IPS DF 6.9 (cell line): ENCODE measurements at places on chromosomes 11 and 22.

- DNase-seq: no peak
These were observed 14.9 kb downstream of the SLC25A18 start for GRCh38 chr22:17578136-17578754.

GRCh38 chr22:22712092-22712658 lies 67.8 kb downstream of the GGTLC2 start:
- DNase-seq: no peak

- no peak for DNase-seq
These were observed 5.2 kb upstream of the SMTN start for GRCh38 chr22:31075961-31076360.

- DNase-seq: no peak
These were observed 20.2 kb downstream of the ARHGAP1 start for GRCh38 chr11:46680164-46680760.

GRCh38 chr11:124753205-124753604 lies 1.1 kb upstream of the VSIG2 start:
- no peak for DNase-seq

GRCh38 chr11:119483881-119484371 lies 61.0 kb upstream of the THY1 start:
- no peak for DNase-seq

- DNase-seq: no peak
These were observed 20.2 kb downstream of the PPFIBP2 start for GRCh38 chr11:7534042-7534378.

DNA sequence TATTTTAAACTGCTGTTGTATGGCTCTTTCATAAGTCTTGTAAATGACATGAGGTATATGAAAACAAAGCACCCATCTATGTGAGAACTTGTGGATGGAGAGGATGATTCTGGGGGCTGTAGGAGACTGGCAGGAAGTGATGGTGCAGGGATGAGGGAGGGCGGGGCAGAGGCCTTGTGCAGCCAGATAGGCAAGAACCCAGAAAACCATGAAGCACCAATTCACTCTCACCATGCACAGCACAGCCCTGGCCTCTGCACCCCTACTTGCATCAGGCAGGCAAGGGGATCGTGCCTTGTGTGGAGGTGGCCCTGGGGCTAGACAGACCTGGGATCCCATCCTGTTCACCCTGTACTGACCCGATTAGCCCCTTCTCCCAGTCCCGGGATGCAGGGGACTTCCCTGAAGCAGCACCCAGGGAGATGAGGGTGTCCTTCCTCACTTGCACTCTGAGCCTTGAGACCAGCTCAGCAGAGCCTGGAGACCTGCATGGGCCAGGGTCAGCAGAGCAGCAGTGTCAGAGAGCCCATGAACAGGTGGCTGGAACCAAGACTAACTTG lies 85.5 kb downstream of the MORC2 start:
- no peak for DNase-seq

- no peak for DNase-seq
These were observed 179.2 kb downstream of the SPON1 start for GRCh38 chr11:14141676-14142075.

GRCh38 chr11:109983358-109983757 lies 109.8 kb upstream of the ZC3H12C start:
- no peak for DNase-seq

DNA sequence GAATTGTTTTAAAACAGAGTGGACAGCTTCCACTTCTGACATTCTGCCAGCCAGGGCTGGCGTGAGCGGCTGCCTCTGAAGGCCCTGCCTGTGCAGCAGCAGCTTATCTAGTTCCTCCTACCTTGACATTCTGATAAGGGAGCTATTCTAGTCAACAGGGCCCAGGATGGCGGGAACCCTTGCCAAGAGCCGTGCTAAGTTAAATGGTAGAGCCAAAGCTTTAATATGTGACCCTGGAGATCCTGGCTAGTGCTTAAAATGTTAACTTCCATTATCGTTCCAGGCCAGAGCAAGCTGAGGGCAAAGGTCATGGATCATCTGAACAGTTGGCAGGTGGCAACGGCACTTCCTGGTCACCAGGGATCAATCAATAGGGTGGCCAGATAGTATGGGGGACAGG lies 3.5 kb downstream of the KCNJ5 start:
- DNase-seq: no peak

DNA sequence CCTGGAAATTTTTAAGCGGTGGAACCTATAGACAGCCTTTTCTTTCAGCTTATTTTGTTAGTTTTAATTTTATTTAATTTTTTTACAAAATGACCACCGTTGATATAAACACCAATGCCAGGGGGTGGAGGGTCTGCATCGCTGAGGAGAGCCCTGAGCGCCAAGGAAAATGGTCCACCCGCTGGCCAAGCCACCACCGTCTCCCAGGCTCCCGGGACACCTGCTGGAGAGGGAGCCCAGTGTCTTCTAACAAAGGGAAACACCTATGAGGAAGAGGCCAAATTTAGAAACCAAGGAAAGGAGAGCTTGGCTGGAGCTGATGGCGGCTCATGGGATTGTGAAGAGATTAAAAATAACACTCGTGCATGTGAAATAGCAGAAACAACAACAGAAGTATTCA lies 288 bp upstream of the KRTAP5-8 start:
- DNase-seq: no peak
